Activated CD8-positive, alpha-beta T cell treated with anti-CD3 and anti-CD28 coated beads, Interleukin-2, amount 10 ng/mL, durations not matched to agents 7 days and 5 days (primary cell): ENCODE measurements at places on chromosomes 3 and 15.

- no peak for DNase-seq
- no peaks in the 10 kb centered on the region for H3K36me3 ChIP-seq
- peaks cover 37% of the 10 kb centered on the region for H3K27me3 ChIP-seq
- peaks cover 18% of the 10 kb centered on the region for H3K4me1 ChIP-seq
Measured at GRCh38 chr15:40922608-40923005, 6.5 kb upstream of the DLL4 start.

- H3K36me3 ChIP-seq: no peaks in the 10 kb centered on the region
- no peak overlapping the region for H3K27ac ChIP-seq
- no peak for DNase-seq
Measured at GRCh38 chr3:171056528-171056927, 30.0 kb upstream of the SLC2A2 start.

- DNase-seq: no peak
- no peak overlapping the region for H3K4me3 ChIP-seq
- H3K27ac ChIP-seq: no peak overlapping the region
- H3K36me3 ChIP-seq: peaks cover 2% of the 10 kb centered on the region
- H3K4me1 ChIP-seq: peaks cover 2% of the 10 kb centered on the region
- no peaks in the 10 kb centered on the region for H3K27me3 ChIP-seq
Measured at GRCh38 chr3:185290266-185290665, 36.4 kb upstream of the EHHADH start.

- peak overlapping the region; percentile 19 for H3K4me3 ChIP-seq
- peak overlapping the region; percentile 64 for H3K27ac ChIP-seq
- peak; percentile 43 for DNase-seq
- H3K4me1 ChIP-seq: peaks cover 32% of the 10 kb centered on the region
- peaks cover under 1% of the 10 kb centered on the region for H3K36me3 ChIP-seq
Measured at GRCh38 chr3:15460891-15461531, 33.6 kb downstream of the EAF1 start.

- no peak for DNase-seq
- H3K36me3 ChIP-seq: peaks cover 1% of the 10 kb centered on the region
- H3K27me3 ChIP-seq: peaks cover 21% of the 10 kb centered on the region
- H3K27ac ChIP-seq: no peak overlapping the region
- no peak overlapping the region for H3K4me3 ChIP-seq
Measured at GRCh38 chr3:184715943-184716621, 4.2 kb upstream of the MAGEF1 start.

DNA sequence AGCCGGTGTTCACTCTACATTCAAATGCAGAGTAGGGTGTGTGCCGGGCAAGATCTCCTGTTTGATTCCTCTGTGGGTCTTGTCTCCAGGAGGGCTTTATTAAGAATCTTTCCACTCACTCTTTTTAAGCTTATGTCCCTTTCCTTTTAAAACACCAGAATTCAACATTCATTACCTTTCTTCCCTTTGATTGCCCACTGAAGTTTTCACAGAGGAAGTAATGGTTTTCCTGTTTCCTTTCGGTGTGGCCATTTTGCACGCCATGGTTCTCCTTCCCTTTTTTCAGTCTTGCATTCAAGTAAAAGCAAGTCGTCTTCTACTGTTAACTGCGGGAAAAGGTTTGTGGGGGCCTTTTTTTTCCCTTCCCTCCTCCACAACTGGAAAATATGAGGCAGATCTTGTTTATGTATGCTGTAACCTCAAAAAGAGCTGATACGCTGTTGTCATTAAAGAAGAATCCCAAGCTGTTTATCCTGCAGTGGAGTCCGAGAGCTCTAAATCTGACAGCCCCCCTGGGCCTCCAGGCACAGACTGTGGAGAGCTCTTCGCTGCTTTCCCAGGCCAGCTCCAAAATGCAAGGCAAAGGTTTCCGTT, 40.5 kb downstream of the FILIP1L start:
- peaks cover 59% of the 10 kb centered on the region for H3K36me3 ChIP-seq
- H3K27me3 ChIP-seq: no peaks in the 10 kb centered on the region
- H3K27ac ChIP-seq: peak overlapping the region; percentile 91

- DNase-seq: no peak
- no peaks in the 10 kb centered on the region for H3K27me3 ChIP-seq
- no peak overlapping the region for H3K4me3 ChIP-seq
- H3K4me1 ChIP-seq: no peaks in the 10 kb centered on the region
Measured at GRCh38 chr3:22542311-22542710, 660.8 kb upstream of the UBE2E2 start.
